Breast epithelium (tissue), 4 donors: ENCODE measurements at places on chromosomes 4 and X. TPM values are rescaled to one million over a fixed set of nuclear protein-coding genes. Genes with fewer than 3 reads are reported as not detected.

Gene NSG1
- total RNA-seq: 6.2 TPM

Gene FAM9B
- not detected for total RNA-seq

Gene PNMA6A
- total RNA-seq: 1.8 TPM

Gene PAK3
- 21.1 TPM for total RNA-seq

Gene SLC34A2
- total RNA-seq: 7.0 TPM
